ENCODE measurements at places on chromosomes 2 and 18. TPM values are rescaled to one million over a fixed set of nuclear protein-coding genes. Genes with fewer than 3 reads are reported as not detected.

Gene GNAL
- total RNA-seq, result 0.65 TPM

Gene DNER
- total RNA-seq, result 0.83 TPM

Gene PLCL1
- total RNA-seq, result 1.1 TPM

Gene HJURP
- total RNA-seq, result 2.4 TPM

Gene CCDC68
- 6.9 TPM for total RNA-seq

Gene CRYGC
- not detected for total RNA-seq

Gene OTOS
- not detected for total RNA-seq

Gene ACOXL
- total RNA-seq, result not detected

Gene MAP3K19
- total RNA-seq, result not detected
